Activated naive CD4-positive, alpha-beta T cell treated with Interleukin-2 at 50 U/mL for 16 hours (primary cell): ENCODE measurements at places on chromosomes 7 and 10.

GRCh38 chr7:91894781-91895480, 14.4 kb upstream of the MTERF1 start:
- DNase-seq = no peak

DNA sequence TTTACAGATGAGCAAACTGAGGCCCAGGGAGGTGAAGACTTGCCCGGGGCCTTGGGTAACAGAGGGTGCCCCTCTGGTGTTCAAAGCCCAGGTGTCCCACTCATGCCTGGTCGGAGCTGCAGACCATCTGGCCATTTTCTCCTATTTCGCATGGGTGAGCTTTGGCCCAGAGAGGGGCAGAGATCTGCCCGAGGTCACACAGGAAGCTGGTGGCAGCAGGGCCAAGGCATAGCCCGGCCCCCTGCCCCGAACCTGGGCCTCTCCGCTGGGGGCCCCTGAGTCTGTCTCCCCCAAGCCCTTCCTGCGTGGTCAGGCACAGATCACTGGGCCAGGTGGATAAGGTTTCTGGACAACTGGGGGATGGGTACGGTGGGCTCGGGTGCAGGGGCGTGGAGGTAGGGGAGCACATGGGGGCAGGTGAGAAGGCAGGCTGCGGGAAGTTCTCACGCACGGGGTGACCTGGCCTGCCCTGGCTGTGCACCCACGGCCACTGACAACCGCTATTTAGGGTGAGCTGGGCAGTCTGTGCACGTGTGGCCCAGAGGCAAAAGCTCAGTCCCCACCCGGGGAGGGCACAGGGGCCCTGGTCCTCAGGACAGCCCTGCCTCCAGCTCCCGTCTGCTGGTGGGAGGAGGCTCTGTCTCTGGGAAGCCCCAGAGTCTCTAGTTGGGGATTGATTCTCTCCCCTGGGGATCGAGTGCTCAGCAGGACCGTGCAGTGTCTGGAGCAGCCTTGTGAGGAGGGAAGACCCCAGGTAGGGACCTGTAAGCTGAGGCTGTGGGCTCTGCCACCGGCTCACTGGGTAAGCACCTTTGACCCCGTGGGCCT, 68.6 kb downstream of the UNCX start:
- no peak for DNase-seq

GRCh38 chr7:99395616-99396327, 12.6 kb downstream of the PDAP1 start:
- DNase-seq = no peak

GRCh38 chr10:131852823-131853609, 47.8 kb upstream of the PPP2R2D start:
- DNase-seq = no peak

DNA sequence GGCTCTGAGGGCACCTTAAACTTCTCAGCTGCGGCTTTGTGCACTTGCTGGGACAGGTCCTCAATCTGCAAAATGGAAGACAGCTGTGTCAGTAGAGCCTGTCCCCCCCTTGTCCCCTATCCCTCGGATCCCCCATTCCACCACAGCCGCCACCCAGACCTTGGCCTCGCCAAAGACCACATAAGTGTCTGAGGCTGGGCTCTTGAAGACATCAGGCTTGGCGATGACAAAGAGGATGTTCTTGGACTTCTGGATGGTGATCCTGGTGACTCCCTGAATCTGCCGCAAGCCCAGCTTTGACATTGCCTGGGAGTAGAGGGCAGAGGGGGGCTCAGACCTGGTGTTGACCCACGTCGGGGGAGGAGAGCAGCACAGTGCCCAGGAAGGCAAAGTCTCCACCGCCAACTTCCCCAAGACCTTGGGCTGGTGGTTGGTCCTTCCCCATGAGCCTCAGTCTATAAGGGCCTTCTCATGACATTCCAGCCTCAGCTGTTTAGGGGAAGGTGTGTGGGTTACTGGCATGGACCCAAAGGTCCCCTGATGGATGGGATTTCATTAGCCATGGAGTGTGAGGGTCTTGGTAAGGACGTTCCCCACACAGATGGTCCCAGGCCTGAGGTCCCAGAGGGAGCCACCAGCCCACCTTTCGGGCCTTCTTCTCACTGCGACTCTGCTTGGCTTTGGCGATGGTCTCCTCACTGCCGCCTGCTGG, 7.7 kb downstream of the NACAD start:
- no peak for DNase-seq

DNA sequence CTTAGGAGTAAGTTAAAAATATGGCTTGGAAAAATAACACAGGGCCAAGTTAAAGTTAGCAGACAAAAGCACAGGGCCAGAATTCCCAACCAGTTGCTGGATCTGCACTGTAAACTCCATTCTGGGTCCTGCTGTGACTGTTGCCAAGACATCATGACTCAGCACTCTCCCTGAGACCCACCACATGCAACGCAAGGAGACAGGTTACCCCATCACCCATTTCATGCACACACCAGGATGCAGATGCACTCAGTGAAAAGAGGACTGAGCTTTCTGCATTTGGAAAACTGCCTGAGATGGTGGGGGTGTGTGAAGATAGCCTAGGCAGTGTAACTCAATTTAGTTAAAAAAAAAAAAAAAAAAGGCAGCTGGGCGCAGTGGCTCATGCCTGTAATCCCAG, 97.6 kb upstream of the ZNF438 start:
- DNase-seq = no peak

GRCh38 chr10:54800741-54801421, at the start of gene PCDH15:
TSS of gene PCDH15 (minus strand) at chr10:54801231. CDS start at chr10:54664262, 136,969 bp downstream.
- DNase-seq = no peak

- peak; percentile 13 for DNase-seq
Measured at GRCh38 chr7:92246360-92247101, 757 bp downstream of the ANKIB1 start.

GRCh38 chr7:149604521-149604920, 106.9 kb upstream of the ZNF746 start:
- no peak for DNase-seq

- no peak for DNase-seq
Measured at GRCh38 chr10:86258941-86259340, 107.7 kb downstream of the GRID1 start.

- DNase-seq = no peak
Measured at GRCh38 chr7:25272265-25272664, 44.0 kb upstream of the NPVF start.

- DNase-seq = no peak
Measured at GRCh38 chr7:34463830-34464229, 194.2 kb upstream of the NPSR1 start.

GRCh38 chr7:16851829-16852228, 30.0 kb downstream of the AGR3 start:
- no peak for DNase-seq

GRCh38 chr7:1675036-1675671, 5.1 kb downstream of the ELFN1 start:
- DNase-seq = peak; percentile 1

DNA sequence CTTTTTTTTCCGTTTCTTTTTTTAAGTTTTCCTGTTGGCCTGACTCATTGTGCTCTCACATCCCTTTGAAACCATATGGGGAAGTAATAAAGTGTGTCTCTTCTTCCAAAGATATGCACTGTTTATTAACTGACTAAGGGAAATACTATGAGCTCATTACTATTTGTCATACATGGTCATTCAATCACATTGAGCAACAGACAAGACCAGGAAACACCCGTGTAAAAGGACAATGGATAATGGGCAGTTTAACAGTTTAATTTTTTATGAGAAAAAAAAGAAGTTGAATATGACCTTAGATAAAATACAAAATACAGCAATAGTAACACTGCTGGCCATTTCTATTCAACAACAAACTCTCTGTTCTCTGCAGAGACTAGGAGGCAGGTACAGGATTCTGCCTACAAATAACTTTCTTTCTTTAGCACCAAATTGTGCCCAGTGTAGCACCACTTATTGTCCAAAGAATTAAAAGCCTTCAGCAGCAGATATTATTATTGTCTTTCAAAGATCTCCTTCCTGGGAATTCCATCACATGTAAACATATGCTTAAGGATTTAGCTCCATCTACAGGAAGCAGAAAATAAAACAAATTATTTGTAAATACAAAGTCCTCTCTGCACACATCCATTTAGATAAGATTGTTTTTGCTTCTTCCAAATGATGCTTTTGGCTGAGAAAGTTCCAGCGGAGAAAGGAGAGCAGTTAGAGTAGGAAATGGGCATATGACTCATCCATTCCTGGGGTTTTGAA, 55.0 kb upstream of the AKR1E2 start:
- no peak for DNase-seq

DNA sequence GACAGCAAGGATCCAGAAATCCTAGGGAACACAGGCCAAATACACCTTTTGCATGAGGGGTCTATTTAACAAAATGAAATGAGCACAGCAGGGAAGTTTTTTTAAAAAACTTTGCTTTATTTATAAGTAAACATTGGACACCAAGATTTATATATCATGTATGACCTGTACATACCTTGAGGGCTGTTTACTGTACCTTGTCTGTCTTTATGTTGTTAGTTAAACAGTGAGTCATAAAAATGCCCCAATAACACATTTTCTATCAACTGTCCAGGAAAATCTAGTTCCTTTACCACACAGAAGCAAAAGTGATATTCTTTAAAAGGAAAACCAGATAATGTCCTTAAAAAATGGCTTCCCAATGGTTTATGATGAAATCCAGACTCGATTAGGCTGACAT, 45.1 kb upstream of the AGR3 start:
- no peak for DNase-seq

- no peak for DNase-seq
Measured at GRCh38 chr10:77494327-77494726, 143.3 kb downstream of the KCNMA1 start.

DNA sequence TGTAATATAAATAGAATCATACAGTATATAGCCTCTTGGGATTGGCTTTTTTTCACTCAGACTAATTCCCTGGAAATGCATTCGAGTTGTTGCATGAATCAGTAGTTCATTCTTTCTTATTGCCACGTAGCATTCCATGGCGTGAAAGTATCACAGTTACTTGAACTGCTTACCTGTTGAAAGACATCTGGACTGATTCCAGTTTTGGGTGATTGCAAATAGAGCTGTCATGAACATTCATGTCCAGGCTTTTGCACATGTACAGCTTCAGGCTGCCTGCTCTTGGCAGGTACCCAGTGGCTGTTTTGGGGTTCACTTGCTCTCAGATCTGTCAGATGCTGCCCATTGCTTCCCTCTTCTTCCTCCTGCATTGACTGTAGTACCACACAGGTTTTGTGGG, 54.9 kb downstream of the LRGUK start:
- DNase-seq = no peak

DNA sequence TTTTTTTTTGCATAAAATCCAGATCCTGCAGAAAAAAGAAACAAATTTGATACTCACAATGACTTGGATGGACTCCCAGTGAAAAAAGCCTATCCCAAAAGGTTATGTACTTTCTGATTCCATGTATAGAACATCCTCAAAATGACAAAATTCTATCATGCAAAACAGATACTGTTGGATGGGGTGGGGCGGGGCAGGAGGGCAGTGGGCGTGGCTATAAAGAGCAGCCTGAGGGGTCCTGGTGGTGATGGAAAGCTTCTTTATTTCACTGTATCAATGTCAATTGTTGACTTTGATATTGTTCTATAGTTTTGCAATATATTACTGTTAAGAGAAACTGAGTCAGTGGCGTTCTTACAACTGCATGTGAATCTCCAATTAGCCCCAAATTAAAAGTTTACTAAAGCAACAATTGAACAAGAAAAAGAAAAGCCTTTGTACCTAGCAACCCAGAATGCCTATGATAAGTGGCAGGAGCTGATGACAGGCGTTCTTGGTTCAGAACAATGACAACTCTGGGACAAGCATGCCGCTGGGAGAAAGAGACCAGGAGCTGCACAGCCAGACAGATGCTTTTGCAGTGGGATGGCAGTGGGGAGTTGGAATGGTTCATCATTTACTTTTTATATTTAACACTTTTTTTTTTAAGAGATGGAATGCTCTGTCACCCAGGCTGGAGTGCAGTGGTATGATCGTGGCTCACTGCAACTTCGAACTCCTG, 101.9 kb downstream of the LHPP start:
- no peak for DNase-seq

DNA sequence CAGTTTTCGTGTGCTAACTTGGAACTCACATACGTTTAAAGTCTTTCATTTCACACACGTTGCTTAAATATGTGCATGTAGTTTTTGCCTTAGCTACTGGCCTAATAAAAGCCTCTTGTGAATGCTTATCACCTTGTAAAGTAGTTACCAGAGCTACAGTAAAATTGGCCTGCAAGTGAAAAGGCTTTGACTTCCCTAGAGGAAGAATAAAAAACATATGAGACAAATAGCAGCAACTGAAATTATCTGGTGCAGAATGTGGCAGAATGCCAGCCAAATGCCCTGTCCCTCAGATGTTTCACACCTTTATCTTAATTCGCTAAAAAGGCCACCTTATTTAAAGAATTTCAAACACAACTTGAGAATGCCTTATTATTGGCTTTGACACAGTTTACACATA, 28.1 kb upstream of the RPA3 start:
- no peak for DNase-seq

GRCh38 chr10:17905491-17905890, 46.2 kb upstream of the SLC39A12 start:
- no peak for DNase-seq

DNA sequence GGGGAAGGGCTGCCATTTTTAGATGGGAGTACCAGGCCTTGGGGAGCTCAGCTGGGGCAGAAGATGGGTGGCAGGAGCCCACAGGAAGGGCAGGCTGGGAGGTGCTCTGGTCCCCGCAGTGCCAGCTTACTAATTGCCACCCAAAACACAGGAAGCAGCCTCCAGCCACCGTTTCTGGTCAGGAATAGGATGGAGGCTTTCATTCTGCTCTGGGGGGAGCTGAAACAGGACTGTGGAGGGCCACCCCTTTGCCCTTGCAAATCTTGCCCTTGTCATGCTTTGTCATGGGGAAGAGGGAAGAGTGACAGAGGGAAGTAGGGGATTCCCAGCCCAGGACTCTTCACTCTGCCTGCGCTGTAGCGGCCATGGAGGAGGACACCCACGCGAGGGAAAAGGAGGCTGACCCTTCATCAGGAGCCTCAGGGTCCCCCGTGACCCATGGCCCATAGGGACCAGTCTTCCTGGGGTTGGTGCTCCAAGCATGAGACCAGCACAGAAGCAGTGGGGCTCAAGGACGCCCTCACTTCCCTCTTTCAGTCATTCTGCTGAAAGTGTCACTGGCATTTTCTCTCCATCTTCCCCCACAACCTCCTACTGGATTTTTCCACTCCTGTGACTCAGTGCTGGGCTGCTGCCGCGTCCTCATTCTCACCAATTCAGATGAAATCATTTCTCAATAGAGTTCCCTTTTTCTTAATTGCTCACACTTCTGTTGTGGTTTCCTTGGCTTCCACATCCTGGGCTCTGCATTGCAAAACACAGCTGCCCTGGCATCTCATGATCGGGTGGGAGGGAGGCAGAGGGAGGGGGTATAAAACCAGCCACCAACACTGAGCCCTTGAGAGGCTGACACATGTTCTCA, 61.9 kb downstream of the MKI67 start:
- DNase-seq = peak; percentile 84

GRCh38 chr7:121480058-121480457, 84.0 kb upstream of the FAM3C start:
- DNase-seq = no peak

- DNase-seq = no peak
Measured at GRCh38 chr7:19463581-19463980, 245.3 kb downstream of the POLR1F start.

DNA sequence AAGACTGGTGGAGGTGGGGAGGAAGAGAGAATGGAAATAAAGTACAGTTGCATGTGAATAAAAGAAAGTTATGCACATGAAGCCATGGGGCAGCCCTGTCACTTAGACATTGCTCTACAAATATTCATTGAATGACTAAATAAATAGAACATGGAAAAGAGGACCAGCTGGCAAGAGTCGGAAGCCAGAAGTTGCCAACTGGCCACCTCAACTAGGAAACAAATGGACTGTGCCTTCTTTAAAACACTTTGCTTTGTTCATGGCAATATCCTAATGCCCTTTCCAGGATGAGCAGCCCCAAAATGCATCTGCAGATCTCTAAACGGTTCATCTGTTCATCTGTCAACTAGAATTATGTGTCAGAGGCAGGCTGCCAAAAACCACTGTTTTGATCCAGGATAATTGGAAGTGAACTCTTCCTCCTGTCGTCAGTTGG, 157.3 kb downstream of the NOC3L start:
- no peak for DNase-seq
